Hypothalamus (tissue), 51 donors: ENCODE measurements at places on chromosomes 11 and 22.

- DNase-seq, result no peak
Observed at GRCh38 chr11:66823700-66824099, 19.5 kb upstream of the RCE1 start.

- no peak for DNase-seq
Observed at GRCh38 chr11:80330264-80330663, 889.4 kb upstream of the TENM4 start.

DNA sequence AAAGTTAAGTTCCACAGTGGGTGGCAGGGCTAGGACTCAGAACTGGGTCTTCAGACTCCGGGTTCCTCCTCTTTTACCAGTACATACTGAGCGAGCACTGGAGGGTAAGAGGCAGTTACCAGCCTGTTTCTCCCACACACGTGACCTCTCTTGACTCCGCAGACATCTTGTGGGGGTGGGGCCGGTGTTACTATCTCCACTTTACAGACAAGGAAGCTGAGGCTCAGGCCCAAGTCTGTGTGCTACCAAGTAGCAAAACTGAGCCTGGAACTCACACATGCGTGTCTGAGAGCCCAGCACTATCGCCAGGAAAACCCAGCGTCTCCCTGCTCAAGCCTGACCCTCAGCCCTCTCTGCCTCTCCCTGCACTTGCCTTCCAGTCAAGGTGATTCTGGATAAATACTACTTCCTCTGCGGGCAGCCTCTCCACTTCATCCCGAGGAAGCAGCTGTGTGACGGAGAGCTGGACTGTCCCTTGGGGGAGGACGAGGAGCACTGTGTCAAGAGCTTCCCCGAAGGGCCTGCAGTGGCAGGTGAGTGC lies 16.0 kb upstream of the SMIM35 start:
- no peak for DNase-seq

DNA sequence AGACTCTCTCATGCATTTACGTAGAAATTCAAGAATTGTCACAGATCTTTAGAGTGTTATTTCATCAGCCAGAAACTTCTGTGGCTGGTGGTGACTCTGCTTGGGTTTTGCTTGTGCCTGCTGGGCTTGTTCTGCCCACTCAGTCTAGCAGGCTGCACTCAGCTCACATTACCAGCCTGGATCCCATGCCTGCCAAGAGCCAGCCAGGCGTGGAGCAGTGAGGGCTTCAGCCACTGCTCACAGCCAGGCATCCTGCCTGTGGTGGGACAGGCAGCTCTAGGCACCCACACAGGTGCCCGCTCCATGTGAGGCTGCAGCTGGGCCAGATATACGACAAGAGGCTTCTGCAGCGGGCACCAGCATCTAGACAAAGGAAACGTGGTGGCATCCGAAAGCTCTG lies 1213.3 kb upstream of the RAG2 start:
- no peak for DNase-seq

DNA sequence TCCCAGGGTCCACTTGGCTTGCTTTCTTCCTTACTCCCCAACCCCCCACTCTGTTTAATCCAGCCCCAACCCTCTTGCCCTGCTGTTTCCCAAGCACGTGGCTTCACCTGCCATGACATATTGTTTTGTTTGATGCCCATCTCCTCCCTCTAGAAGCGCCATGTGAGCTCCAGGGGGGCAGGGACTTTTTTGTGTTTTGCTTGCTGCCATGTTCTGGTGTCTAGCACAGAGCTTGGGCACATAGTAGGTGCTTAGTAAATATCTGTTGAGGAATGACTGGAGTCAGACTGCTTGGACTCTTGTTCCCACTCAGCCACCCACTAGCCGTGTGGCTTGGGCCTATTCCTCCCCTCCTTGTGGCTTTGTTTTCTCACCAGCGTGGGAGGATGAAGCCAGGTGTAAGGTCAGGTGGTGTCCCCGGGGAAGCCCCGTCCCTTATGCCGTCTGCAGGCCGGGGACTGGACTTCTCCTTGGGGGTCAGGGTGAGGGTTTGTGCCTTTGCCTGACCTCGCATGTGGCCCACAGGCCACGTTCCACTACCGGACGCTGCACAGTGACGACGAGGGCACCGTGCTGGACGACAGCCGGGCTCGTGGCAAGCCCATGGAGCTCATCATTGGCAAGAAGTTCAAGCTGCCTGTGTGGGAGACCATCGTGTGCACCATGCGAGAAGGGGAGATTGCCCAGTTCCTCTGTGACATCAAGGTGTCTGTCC lies 3.8 kb downstream of the AIP start:
- no peak for DNase-seq

DNA sequence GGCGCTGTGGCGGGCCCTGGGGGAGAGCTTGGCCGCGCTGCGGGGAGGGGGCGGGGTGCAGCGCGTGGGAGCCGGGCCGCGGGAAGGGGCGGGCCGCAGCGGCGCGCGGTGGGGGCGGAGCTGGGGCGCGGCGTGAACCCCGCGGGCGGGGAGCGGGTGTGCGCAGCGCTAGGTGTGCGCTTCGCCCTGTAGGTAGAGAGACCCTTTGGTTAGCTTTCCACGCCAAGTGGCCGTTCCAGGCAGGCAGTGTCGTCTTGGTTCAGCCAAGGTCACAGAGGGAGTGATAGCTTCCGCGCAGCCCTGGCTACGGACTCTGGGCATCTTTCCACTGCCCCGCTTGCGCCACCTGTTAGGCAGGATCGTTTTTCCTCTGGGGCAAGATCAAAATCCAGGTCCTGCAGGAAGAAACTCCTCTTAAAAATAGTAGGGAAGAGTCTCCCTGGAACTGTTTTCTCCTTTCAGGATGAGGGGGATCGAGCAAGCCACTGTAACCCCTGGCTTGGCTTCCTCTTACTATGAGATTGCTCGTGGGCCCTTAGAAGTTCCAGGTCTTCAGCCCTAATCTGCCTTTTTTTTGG lies 434 bp downstream of the BANF1 start:
- no peak for DNase-seq
